IMR-90 (cell line): ENCODE measurements at places on chromosomes 2 and 18. TPM values are rescaled to one million over a fixed set of nuclear protein-coding genes. Genes with fewer than 3 reads are reported as not detected.

IL36G gene
- not detected in 2 replicates for polyA plus RNA-seq

TEKT4 gene
- polyA plus RNA-seq: not detected in 2 replicates

UPP2 gene
- polyA plus RNA-seq: not detected in 2 replicates

WNT6 gene
- not detected in 2 replicates for polyA plus RNA-seq

ACMSD gene
- polyA plus RNA-seq: not detected in 2 replicates

CD28 gene
- not detected in 2 replicates for polyA plus RNA-seq

DNA sequence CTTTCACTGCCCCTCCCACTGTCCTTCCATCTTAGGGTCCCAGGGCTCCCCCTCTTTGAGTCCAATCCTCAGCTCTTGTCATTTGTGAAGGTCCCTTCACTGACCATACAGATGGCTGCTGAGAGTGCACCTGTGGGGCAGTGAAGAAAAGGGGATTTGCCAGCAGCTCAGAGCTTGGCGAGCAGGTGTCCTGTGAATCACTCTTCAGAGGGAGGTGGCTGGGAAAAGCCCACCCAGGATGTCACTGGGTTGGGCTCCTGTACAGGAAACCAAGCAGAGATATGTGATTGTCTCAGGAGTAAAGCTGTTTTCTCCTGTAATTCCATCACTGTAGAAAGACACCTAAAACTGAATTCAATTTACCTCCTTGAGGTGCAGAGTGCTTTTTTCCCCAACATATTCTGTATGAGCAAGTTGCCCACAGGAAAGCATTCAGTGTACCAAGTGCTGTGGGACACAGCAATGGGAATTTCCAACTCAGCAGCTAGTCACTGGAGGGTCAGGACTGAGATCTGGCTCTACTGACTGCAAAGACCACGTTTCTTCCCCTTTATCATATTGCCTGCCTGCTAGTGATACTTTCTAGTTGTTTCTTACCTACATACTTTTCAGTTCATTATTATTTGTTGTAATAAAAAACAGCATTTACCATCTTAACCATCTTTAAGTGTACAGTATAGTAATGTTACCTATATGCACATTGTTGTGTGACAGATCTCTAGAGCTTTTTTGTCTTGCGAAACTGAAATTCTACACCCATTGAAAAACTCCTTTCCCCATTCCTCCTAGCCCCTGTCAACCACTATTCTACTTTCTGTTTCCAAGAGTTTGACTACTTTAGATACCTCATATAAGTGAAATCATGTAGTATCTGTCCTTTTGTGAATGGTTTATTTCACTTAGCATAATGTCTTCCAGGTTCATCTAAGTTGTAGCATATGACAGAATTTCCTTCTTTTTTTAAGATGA, 239.1 kb downstream of the TSN start:
- no peak for DNase-seq

GRCh38 chr18:70981400-70982140, 692.7 kb downstream of the SOCS6 start:
- no peak for DNase-seq

- DNase-seq: no peak
These were observed 1232.3 kb upstream of the SLC39A10 start for GRCh38 chr2:194424683-194425209.

DNA sequence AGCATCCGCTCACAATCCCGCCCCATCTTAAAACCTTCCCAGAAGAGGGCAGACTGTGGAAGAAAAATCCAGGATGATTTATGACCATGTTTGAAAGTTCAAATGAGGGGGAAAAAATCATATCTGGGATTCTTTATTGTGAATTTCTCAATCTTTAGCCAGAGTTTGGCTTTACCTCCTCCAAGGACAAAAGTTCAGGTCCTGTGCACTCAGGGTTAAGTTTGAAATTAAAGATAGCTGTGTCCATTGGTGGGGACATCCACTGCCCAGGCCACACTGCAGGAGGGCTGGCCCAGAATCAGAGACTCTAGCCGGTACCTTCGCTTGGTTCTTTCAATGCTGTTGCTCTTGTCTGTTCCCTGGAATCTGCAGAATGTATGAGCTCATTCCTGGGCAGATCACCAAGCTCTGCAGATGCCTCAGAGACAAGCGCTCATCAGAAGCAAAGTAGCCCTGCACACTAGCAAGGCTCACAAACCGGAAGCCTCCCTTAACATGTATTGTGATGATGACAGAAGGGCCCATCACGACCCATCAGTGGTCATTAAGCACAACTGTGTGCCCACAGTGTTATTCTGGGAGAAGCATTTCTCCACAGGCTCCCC, 375.3 kb upstream of the KLHL29 start:
- DNase-seq: peak; percentile 30

- peak; percentile 40 for DNase-seq
These were observed 35.1 kb downstream of the EVA1A start for GRCh38 chr2:75525434-75526310.

- DNase-seq: no peak
These were observed 151.2 kb downstream of the ABCA12 start for GRCh38 chr2:214987261-214987660.
